AG04450 (cell line): ENCODE measurements at places on chromosomes 3 and 15.

- DNase-seq = no peak
These were observed 7.3 kb downstream of the ST3GAL6 start for GRCh38 chr3:98770261-98771039.

DNA sequence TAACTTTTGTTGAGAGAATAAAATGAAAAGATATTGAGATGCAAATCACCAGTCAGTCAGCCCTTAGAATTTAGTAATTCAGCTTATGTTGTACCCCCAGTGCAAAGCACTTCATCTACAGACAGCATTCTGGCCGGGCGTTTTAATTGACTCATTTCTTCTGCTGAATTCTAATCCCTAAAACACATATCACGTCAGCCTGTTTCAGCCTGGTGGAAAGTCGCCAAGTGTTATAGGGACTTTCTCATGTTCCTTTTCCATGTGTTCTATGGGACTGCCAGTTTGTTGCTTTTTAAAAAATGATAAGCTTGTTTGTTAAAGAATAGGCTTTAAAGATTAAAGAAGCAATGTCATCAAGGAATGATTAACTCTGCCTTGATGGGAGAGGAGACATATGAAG lies 169.7 kb upstream of the BFSP2 start:
- no peak for DNase-seq

DNA sequence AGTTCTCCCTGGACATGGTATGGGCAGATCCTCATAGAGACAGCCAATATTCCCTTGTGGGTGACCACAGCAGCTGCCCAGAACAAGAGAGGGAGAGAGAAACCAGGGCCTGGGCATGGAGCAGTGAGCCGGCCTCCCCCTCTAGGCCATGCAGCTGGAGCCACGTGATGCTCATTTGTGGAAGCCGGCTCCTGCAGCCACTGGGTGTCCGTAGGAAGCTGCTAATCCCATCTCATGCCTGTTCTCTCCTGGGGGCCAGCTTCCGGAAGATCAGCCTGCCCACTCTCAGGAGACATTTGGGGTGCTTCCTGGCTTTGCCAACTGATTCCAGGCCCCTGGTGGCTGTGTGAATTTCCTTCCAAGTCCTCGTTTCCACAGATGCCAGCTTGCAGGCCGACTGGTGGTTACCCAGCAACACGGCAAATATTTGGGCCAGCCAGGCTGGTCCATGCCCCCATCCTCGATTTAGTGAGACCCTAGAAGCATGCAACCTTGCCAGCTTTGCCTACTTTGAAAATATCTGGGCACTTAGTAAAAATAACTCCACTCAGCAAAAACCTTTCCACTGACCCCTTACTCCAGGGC lies 55.3 kb downstream of the LINGO1 start:
- no peak for DNase-seq

- DNase-seq = no peak
These were observed 21.5 kb upstream of the SMAD6 start for GRCh38 chr15:66680502-66680901.

DNA sequence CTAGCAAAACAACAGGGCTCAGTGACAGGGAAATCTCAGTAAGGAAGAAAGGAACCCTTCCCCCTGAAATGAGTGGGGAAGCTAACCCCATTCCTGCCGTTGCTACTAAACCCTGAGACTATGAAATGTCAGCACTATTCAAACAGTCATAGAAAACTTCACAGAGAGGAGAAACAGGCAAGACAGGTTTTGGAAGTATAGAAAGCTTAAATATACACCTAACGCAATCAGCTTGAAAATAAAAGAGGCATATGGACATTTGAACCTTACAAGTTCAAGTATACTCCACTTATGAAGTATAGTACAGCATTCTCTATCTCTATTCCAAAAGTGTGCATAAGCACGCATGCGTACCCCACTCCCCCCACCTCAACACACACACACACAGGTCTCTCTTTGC lies 17.6 kb upstream of the FRMD4B start:
- no peak for DNase-seq

GRCh38 chr15:77992356-77993222 lies 84.9 kb downstream of the TBC1D2B start:
- no peak for DNase-seq

DNA sequence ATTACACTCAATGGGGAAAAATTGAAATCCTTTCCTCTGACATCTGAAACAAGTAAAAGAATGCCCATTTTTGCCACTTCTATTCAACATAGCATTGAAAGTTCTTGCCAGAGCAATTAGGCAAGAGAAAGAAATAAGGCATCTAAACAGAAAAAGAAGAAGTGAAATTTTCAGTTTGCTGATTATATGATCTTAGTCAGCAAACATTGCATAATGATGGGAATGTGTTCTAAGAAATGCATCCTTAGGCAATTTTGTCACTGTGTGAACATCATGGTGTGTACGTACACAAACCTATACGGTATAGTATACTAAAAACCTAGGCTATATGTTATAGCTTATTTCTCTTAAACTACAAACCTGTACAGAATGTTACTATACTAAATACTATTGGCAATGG lies 278.0 kb downstream of the CGGBP1 start:
- DNase-seq = no peak

DNA sequence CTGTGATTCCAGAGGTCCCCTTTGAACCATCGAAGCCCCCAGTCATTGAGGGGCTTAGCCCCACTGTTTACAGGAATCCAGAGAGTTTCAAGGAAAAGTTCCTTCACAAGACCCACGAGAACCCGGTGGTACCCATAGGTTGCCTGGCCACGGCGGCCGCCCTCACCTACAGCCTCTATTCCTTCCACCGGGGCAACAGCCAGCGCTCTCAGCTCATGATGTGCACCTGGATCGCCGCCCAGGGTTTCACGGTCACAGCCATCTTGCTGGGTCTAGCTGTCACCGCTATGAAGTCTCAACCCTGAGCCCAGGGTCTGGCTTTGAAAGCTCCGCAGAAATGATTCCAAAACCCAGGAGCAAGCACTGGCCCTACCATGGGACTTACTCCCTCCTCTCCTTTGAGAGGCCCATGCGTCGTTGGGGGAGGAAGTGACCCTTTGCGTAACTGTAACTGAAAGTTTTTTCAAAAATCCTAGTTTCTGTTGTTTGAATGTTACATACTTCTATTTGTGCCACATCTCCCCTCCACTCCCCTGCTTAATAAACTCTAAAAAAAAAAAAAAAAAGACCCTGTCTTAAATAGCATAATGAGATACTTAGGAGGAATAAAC lies 85.1 kb upstream of the CSPG5 start:
- DNase-seq = no peak

DNA sequence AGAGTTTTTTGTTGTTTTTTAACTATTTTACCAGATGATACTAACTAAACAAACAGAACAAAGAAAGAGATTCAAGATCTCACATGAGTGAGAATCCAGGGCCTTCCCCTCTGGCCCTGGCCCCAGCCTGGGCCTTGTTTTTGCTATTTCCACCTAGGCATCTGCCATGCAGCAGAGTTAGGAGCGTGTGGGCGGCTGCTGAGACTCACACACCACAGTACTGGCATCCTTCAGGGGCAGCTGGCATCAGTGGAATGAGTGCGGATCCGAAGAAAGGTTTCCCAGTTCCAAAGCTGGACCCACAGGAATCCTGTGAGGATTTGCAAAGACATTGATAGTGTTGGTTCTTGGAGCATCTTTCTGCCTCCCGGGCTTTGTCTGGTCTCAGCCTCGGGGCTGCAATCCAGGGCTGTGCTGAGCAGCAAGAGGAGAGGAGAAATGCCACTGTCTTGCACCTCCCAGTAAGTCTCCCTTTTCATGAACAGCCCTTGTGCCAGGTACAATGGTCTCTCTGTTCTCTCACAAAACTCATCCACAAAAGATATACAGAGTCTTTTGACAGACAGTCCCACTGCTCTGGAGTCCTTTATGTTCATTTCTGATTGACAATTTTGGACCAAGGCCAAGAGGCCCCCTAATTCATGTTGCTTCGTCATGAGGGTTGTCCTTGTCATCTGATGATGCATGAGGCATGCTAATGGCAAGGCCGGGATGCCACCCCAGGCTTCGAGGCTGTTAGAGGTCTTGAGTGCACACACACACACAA lies 46.6 kb downstream of the APH1B start:
- no peak for DNase-seq

DNA sequence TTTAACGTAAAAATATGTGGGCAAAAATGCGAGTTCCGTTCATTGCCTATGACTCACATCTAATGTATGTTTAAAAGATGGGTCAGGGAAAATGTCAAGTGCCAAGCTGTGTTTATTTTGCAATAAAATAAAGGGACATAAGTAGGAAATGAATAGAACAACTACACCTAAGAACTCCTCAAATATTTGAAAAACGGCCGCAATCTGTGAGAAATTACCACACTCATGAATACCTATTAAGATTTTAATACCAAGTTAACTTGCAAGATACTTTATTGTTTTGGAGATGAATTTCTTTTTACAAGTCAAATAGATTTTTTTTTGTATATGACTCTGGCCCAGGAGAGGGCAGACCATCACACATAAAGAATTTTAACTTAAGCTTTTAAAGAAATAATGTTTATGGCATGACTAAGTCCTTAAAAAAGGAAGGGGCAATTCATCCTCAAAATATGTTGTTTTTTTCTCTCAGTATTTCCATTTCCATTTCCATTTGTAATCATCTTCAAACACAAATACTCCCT lies 152.7 kb downstream of the SUCNR1 start:
- DNase-seq = peak; percentile 54

DNA sequence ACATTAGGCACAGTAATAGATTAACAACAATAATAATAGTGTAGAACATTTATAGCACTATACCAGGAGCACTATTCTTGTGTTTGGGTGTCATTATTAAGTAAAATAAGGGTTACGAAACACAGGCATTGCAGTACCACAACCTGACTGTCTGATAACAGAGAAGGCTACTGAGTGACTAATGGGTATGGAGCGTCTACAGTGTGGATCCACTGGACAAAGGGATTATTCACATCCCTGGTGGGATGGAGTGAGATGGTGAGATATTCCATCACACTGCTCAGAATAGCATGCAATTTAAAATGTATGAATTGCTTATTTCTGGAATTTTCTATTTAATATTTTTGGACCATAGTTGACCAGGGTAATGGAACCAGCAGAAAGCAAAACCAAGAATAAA lies 18.2 kb downstream of the MINDY4B start:
- DNase-seq = no peak

GRCh38 chr3:188689101-188689574 lies 482.6 kb upstream of the TPRG1 start:
- no peak for DNase-seq

- DNase-seq = no peak
These were observed 625.0 kb upstream of the SGO1 start for GRCh38 chr3:20811006-20811405.

DNA sequence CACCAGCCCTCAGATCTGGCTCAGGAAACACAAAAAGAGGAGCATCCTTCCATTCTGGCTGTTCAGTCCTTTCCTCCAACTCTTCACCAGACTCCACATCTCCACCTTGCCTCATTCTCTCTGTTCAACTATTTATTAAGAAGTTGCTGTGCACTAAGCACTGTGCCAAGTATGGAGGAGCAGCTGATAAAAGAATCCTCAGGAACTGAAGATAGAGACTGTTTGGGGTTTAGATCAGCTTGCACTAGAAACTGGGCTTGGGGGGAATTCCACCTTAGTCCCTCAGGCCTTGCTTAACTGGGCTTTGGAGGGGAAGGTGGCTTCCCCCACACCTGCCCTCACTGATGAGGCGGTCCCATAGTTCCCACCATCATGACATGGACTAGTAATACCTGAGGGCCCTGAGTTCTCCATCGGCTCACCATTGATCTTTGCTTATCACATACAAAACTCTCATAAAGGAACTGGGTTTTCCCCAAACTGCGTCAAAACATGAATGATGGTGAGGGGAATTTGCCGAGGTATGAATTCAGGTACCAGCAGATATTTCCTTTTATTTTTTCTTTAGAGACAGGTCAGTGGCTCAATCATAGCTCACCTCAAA lies 1.7 kb upstream of the CCR8 start:
- DNase-seq = no peak

- no peak for DNase-seq
These were observed 2.1 kb upstream of the ITGA11 start for GRCh38 chr15:68434021-68434420.

DNA sequence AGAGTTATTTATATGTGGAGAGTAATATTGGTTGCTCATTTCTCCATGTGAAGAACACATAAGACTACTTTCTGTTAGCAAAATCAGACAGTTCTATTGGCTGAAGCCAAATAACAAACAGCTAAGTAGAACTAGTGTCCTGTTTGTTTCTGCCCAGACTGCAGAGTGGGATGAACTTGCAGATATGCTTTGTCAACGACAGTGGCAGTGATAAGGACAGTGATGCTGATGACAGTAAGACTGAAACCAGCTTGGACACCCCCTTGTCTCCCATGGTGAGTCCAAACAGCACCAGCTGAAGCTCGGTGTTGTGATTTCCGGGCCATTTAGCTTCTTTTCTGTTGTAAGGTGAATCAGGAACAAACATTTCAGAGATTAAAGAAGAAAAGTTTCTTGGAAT lies 102.6 kb upstream of the IL12A start:
- no peak for DNase-seq

- DNase-seq = no peak
These were observed at the start of gene LSAMP for GRCh38 chr3:116445311-116445841. Gene LSAMP, minus strand, starts transcription at chr3:116445487.

DNA sequence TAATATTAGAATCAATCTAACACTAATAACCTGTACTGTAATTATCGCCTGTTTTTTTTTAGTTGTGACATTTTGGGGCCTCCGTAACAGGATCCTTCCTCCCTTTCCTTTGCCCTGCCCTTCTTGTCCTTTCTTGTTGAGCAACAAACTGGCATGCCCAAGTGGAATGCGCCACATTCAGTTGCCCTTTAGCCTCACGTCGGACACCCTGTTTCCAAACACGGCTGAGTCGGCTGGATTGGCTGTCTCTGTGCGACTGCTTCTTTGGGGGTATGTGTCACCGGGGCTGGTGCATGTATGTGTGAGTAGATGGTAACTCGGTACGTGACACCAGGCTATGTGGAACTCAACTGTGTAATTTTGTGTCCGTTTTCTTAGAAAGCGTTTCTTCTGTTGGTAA lies 24.1 kb downstream of the TRAK1 start:
- DNase-seq = no peak

GRCh38 chr3:138367911-138368310 lies 19.5 kb downstream of the MRAS start:
- DNase-seq = no peak

- no peak for DNase-seq
These were observed 21.0 kb upstream of the PLXNA1 start for GRCh38 chr3:126961791-126962461.

DNA sequence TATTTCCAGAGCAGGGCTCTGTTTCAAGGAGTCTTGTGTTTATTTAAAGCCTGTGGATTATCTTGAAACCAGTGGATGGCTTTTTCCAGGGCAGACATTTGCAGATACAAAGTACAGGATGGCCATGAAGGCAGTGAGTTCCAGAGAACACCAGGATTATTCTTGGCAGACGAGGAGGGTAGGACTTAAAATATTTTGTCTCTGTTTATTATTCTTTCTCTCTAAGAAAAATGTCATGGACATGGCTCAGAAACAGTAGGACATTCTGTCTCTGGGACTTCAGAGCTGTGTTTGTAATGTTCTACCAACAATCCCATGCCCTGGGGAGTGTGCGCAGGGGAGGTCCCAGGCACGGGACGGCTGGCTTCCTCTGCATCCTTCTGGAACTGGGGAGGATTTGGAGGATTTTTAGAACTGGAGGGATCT lies 125.9 kb downstream of the ATP10A start:
- DNase-seq = no peak

GRCh38 chr15:35168464-35168863 lies 83.4 kb upstream of the NANOGP8 start:
- peak; percentile 56 for DNase-seq

GRCh38 chr3:183455089-183455488 lies 26.7 kb upstream of the MCF2L2 start:
- no peak for DNase-seq
